HuH-7.5 (cell line): ENCODE measurements at places on chromosomes 5 and 9.

- no peak for DNase-seq
These were observed 27.7 kb downstream of the KCTD16 start for GRCh38 chr5:144198386-144198785.

GRCh38 chr9:80093695-80094094 lies 521.9 kb downstream of the TLE4 start:
- DNase-seq: no peak

GRCh38 chr5:102782217-102782872 lies 27.2 kb downstream of the PAM start:
- DNase-seq: no peak

GRCh38 chr5:168266016-168266415 lies 25.4 kb upstream of the WWC1 start:
- no peak for DNase-seq

DNA sequence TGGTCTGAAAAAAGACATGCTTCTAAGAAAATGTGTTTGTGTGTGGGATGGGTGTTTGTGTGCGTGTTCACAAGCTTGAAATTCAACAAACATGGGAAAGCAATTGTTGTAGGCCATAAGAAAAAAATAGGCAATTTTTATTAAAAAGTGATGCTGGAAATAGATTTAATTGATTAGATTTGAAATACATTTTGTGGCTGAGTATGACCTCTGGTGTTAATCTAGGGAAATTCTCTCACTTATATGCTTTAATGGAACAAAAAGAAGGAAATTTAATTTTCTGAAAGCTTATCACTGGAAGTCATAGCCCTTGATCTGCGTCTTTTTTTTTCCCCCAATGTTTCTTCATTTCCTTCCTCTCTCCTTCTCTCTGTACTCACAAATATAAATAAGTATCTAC lies 3.5 kb upstream of the KCNN2 start:
- no peak for DNase-seq
